Osteocyte (in vitro differentiated cells): ENCODE measurements at places on chromosomes 12 and 14. TPM values are rescaled to one million over a fixed set of nuclear protein-coding genes. Genes with fewer than 3 reads are reported as not detected.

Gene SCNN1A
- total RNA-seq = 2.5 and 3.2 TPM in 2 replicates

DNA sequence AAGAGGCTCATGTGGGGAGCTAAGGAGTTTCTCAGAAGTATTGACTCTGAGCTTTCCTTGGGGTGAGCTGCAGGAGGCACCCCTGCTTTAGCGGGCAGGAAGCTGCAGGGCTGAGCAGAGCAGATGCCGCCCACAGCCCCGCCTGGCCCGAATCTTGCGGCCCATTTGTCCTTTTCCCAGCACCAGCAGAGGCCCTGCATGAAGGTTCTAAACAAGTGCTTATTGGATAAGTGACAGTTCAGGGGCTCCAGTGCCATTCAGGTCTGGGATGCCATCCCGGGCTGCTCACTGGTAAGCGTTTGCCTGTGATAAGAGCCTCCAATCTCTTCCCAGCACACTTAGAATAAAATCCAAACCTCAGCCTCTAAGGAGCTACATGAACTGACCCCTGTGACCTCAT lies 11.4 kb downstream of the RILPL1 start:
- peaks cover 31% of the 10 kb centered on the region for H3K4me1 ChIP-seq
- peaks cover 31% of the 10 kb centered on the region for H3K36me3 ChIP-seq
- H3K27ac ChIP-seq = no peak overlapping the region
- no peaks in the 10 kb centered on the region for H3K27me3 ChIP-seq
- H3K4me3 ChIP-seq = no peak overlapping the region

DNA sequence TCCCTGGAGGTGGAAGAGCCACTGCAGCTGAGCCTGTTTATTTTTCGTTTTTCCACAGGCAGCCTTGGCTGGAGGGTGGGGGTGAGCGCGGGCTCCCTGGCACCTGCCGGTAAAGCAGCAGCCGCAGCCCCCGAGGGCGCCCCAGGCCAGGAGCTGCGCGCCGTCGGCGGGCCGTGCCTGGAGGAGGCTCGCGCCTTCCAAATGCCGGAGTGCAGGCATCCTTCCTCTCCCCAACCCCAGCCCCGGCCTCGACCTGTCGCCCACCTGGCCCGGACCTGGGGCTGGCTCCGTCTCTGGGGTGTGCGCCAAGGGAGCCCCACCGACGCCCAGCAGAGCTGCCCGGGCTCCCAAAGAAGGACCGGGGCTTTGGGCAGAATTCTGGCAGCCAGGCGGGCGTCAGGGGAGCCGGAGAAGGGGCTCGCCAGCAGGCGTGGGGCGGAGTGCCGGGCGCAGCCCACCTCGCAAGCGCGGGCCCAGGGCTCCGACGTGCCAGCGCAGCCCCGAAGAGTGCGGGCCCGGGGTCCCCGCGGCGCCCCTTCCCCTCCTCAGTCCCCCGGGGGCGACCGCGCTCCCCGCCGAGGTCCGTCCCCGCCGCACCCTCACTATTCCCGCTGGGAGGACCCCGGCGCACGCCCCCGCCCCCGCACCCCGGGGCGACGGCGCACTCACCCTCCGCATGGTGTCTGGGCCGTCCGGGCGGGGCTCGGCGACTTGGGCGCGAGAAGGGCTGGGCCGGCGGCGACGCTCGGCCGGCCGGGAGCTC lies 130.3 kb downstream of the NDUFA12 start:
- peaks cover 2% of the 10 kb centered on the region for H3K36me3 ChIP-seq
- H3K4me3 ChIP-seq = no peak overlapping the region
- no peak overlapping the region for H3K27ac ChIP-seq
- peaks cover 77% of the 10 kb centered on the region for H3K27me3 ChIP-seq
- peaks cover 11% of the 10 kb centered on the region for H3K4me1 ChIP-seq

DNA sequence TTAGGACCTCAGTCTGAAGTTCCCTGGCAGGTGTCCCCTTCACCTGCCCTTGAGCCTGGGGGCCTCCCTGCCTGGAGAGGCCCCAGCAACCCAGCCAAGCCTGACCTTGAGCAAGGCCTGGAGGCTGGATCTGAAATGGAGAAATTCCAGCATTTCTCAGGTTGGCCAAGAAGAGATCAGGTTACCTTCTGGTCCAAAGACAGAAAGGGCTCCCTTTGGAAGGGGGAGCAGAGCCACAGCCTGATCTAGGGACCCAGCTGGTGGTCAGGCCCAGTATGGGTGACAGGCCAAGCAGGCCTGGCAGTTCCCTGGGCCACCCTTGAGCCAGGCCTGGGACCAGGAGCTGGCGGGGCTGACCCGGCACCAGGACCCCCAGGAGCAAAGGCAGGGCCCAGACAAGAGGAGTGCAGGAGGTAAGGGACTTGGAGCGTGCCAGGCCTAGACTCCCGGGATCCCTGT lies 82.8 kb downstream of the TNFAIP2 start:
- peaks cover 17% of the 10 kb centered on the region for H3K4me1 ChIP-seq
- H3K36me3 ChIP-seq = no peaks in the 10 kb centered on the region
- DNase-seq = no peak
- H3K27ac ChIP-seq = no peak overlapping the region
